Mammary microvascular endothelial cell (primary cell): ENCODE measurements at places on chromosomes 5 and 9. TPM values are rescaled to one million over a fixed set of nuclear protein-coding genes. Genes with fewer than 3 reads are reported as not detected.

The HMGCR gene
- 28.9 and 30.6 TPM in 2 replicates for total RNA-seq

The PDE6A gene
- 0.05 TPM in 1 of 2 replicates, not detected in the other for total RNA-seq

The C9orf153 gene
- total RNA-seq: not detected in 2 replicates

The TSSK1B gene
- total RNA-seq: not detected in 2 replicates

The DOLPP1 gene
- total RNA-seq: 15.7 and 18.9 TPM in 2 replicates
